Gastroesophageal sphincter (tissue), 4 donors: ENCODE measurements at places on chromosomes 13 and 19. TPM values are rescaled to one million over a fixed set of nuclear protein-coding genes. Genes with fewer than 3 reads are reported as not detected.

The KIR2DL3 gene
- not detected for total RNA-seq

The N4BP2L1 gene
- 7.2 TPM for total RNA-seq

The CEACAM16 gene
- not detected for total RNA-seq

The LIM2 gene
- not detected for total RNA-seq

The TBXA2R gene
- 3.9 TPM for total RNA-seq

The UBA52 gene
- 607 TPM for total RNA-seq

The TJP3 gene
- total RNA-seq = 3.6 TPM

The ZNF829 gene
- total RNA-seq = 2.3 TPM

The CLEC4G gene
- total RNA-seq = 1.1 TPM
